ENCODE measurements at places on chromosomes 11 and 22.

DNA sequence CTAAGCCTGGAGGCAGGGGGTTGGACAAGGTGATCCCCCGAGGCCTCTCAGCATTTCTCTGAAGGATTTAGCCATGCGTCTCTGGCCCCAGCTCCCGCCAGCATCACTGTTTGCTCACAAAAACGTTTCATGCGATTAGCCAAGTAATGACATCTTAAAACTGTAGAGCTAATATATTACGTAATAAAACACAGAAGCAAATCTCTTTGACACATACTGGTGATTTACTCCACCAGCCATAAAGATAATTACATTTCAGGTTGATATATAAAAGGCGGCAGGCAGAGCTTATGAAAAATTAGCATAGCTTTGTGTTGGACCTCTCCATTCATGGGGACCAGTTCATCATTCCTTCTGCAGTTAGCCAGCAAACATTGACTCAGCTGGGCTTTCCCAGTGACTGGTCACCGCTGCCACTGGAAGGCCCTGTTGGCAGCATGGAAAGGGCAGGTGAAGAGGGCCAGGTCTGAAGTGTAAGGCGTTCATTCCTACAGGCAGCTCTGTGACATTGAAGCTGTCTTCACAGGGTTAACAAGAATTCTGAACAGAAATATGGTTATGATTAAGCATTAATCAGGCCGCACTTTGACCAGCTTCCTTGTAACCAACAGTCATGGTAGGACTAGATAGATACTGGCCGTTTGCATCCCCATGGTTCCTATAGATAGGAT lies 150.3 kb downstream of the NECTIN1 start:
- DNase-seq = no peak

DNA sequence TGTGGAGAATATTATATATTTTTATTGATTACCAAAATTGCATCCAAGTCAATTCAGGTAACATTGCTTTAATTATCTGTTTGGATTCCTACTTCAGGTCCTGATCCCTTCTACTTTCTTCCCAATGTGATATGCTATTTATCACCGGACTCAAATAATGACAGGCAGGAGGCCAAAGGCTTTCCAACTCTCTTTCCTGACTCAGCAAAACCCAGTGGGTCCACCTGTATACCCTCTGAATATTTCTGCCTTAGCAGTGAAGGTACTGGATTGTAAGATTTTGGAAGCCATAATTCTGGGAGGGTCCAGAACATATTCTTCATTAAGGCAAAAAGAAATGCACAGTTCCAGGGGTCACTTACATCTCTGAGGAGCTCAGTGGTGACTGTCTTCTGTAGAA lies 260.2 kb upstream of the UBASH3B start:
- no peak for DNase-seq

- DNase-seq = no peak
These were observed 23.7 kb downstream of the SNU13 start for GRCh38 chr22:41664951-41665350.

GRCh38 chr11:66123902-66124301 lies 53.8 kb downstream of the PACS1 start:
- no peak for DNase-seq
